CD4-positive, alpha-beta T cell treated with Interleukin-17A for 1 hour (primary cell): ENCODE measurements at places on chromosomes 2 and 18.

DNA sequence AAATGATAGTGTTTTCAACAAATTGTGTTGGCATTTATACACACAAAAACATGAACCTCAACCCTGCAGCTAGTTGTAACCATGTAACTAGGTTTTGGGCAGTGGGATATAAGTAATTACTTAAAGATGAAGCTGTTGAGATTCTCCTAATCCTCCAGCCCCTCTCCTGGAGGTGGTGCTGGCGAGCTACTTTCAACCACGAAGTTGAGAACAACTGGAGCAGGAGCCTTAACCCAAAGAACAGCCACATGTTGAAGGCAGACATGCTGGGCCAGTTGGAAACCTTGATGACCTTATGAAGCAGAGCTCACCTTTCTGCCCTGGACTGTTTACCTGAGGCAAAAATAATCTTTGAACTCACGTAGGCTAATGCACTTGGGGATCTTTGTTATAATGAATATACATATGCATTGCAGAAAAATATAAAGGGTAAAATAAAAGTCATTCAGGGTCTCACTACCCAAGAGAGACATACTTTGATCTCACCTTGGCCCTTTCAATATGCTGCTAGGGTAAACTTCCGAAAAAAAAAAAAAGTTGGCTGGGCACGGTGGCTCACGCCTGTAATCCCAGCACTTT, 89.6 kb upstream of the NPAS2 start:
- DNase-seq: peak; percentile 35

DNA sequence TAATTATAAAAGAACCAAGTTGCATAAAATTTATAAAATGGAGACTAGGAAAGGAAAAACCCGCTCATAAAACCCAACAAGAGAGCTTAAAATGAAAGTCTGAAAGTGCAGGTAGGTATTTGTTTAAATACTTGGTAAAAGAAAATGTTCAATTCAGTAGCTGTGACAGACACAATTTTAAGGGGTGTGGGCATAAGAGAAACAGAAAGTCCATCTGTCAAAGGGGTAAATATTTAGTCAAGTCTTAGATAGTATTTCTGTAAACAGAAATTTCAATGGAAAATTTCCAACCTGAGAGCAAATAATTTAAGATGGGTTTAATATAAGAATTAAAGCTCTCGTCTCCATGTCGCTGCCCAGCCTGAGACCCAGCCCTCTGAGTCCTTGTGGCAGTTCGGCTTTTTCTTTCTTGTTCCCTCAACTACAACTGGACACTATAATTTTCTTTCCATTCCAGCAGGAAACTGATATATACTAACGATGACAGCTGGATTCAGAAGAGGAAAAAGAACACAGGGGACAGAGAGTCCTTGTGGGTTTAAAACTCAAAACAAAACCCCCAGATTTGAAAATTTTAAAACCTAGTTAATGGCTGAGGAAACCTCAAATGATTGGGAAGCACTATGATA, 88.0 kb upstream of the ZFP36L2 start:
- DNase-seq: no peak

GRCh38 chr18:42780171-42780570, 335.3 kb downstream of the RIT2 start:
- DNase-seq: no peak

- no peak for DNase-seq
Observed at GRCh38 chr2:10548626-10549025, 100.5 kb upstream of the ODC1 start.

DNA sequence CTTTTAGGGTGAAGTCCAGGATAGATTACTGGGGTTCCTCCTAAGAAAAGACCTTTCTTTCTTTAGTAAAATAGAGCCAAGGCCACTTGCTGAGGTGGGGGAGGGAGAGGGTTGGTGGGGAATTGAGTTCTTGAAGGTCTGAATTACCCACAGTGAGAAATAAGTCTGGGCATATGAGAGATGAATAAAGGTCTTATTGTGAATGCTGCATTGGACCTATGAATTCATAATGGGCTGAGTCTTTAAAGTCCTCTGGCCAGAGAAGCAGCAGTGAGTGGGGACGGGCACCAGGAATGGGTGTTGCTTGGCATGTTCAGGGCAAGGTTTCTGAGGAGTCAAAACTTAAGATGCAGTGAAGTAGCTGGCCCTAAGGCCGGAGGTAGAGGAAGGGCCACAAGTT, 10.5 kb downstream of the MAPRE3 start:
- no peak for DNase-seq

DNA sequence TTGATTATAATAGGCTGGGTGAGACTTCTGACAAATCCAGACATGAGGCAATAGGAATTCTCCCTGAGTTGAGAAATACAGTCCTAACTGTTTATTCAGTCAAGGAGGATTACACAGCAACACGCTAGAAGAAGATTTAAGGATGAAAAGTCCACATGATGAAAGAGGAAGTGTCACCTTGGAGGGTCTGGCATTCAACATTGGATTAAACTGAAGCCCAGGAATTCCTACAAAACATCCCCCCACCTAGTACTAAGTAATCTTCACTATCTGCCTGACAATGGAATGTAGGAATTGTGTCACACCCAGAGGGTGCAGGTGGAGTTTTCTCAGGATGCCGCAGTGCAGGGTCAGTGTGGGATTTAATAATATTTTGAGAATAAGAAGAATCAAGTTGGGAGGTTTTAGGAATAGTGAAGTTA, 142.4 kb downstream of the SOCS6 start:
- no peak for DNase-seq

- DNase-seq: no peak
Observed at GRCh38 chr2:130985831-130986649, 107.2 kb downstream of the FAM168B start.

DNA sequence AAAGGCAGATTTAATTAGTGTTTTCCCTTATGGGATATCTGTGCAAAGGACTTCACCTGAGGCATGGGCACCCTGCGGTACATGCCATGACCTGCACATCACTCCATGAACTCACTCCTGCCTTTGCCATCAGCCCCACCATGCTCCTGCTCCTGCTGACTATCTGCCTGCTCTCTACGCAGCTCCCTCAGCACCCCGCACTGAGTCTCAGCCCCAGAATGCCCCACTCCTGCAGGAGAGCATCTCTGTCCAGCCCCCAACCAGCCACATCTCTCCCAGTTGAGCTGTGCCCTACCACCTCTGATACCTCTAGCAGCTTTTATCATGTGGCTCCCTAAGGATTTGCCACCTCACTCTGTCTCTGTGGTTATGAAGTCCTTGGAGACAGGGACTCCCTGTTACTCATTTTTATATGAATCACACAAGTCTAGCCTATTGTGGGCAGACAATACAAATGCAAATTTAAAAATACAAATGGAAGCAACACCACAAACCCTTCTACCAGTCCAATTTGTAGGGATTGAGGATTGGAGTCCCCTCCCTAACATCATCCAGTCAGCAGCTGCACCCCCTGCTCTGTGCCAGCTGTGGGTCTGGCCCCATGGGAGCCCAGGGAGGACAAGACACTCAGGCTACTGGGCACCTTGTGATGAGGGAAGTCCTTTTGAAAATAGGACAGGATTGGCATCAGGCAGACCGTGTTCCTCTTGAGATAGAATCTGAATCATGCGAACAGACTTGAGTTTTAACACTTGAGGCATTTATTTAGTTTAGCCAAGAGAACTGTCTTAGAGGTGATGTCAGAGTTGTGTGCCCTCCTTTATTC, 689.6 kb upstream of the HS6ST1 start:
- no peak for DNase-seq

- DNase-seq: no peak
Observed at GRCh38 chr2:241339839-241340630, 16.1 kb upstream of the FARP2 start.

- DNase-seq: no peak
Observed at GRCh38 chr2:23381485-23381884, 3.5 kb upstream of the KLHL29 start.

- DNase-seq: no peak
Observed at GRCh38 chr2:182618672-182619079, 97.4 kb upstream of the DNAJC10 start.

DNA sequence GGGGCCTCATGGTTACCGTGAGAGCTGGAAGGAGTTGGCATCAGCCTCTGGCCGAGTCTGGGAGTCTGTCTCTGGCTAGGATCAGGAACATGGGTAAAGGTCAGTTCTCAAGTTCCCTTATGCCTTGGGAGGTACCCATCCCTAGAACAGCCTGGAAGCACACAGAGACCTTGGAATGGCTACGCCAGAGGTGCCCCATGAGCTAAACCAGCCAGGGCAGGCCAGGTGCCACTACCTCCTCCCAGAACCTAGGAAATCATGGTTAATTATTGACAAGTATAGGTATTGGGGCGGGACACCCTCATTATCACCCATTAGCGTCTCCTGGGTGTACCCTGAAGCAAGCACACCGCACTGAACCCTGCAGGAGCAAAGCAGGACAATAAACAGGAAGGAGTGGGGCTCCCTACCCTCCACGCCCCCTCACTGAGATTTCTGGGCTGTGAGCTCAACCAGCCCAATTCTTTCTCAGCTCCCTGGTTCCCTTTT, 3.0 kb upstream of the ASPRV1 start:
- no peak for DNase-seq

DNA sequence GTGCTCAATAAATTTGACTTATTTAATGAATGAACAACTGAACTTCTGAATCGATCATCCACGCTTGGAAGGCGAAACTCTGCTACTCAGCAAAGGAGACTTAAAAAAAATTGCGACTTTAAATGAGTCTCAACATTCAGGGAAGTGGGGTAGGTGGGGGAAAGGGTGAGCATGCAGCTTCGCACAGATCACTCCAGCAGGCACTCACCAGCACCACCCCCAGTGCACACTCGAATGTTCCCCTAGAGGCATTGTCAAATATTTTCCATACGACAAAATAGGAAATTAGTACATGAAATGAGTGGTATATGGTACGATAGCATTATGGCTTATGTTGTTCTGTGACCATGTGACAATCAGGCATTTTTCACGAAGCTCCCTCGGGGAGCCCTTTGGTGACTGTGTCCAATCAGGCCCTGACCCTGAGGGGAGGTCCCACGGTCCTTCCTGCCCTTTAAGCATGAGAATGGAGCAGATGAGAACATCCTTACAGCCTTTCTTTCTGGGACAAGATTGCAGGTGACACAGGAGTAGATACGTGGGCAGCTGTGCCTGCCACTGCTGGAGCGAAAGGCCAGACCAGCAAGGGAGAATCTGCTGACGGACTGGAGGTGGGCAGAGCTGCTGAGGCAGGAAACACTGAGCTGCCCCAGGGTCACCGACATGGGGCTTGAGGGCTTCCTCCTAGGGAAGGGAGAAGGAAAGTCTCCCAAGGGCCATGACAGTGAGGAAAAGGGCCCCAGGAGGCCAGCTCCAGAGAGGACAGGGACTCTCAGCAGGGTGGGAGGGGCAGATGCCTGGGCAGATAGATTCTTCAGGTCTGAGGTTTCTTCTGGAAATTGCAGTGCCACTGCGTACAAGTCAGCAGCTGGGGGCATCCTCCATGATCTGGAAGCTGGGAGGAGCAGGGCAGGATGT, 101.3 kb upstream of the ID2 start:
- DNase-seq: no peak

GRCh38 chr2:105961599-105962146, 217.0 kb downstream of the NCK2 start:
- DNase-seq: no peak

DNA sequence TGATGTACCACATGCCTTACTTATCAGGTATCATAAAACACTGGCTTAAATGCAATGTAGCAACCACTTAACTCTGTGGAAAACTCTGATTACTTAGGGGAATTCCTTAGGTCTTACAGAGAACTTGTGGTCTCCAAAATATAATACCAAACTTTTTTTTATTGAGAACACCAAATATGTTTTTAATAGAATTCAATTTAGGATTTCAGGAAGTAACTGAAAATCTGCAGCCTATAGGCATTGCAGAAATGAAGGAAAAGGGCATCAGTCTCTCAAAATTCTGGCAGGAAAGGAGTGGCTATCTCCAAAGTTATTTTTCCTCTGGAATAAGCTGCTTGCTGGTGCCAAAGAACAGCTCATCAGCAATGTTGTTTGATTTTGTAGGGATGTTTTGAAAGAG, 105.3 kb upstream of the UGP2 start:
- DNase-seq: no peak

DNA sequence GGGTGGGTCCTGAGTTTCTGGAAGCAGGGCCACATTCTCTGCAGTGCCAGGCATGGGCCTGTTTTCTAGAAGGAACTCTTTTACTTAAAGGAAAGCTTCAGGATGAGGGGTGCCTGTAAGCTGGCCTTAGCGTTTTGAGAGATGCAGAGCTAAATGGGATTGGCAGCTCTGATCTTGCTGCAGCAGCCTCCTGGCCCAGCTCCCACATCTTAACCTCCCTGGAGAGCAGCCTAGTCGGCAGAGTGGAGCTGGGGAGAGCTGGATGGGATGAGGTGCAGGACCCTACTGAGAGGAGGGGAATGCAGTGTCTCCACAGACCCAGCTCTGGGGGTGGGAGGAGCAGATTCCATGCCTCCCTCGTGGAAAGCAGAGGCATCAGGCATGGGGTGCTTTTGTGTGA, 52.0 kb downstream of the TMEM17 start:
- no peak for DNase-seq

GRCh38 chr2:24336811-24337210, 23.5 kb downstream of the ITSN2 start:
- no peak for DNase-seq

- no peak for DNase-seq
Observed at GRCh38 chr2:44549856-44550255, 188.1 kb downstream of the CAMKMT start.

DNA sequence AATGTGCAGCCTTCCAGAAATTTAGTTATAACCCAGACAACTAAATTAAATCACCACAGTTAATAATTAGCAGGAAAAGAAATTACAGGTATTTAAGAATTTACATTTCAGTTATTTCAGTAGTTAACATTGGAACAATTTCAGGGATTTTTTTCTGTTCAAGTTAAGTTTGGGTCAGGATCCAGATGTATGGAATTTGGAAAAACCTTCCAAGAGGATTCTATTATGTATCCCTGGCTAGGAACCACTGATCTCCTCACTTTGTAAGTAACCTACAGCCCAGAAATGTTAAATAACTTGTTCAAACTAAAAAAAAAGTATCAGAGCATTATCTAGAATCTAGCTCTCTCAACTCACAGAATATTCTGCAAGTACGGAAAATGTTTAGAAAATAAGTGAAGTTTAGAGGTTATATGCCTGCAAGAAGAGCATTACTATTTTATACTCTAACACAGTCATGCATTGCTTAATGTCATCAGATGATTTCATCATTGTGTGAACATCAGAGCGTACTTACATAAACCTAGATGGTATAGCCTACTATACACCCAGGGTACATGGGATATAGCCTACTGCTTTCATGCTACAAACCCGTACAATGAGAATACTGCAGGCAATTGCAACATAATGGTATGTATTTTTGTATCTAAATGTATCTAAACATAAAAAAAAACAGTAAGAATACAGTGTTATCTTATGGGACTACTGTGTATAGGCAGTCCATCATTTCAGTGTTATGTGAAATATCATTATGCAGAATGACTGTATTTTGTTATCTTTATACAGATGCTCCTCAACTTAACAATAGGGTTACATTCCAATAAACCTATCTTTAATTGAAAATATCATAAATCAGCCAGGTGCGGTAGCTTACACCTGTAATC, 6.1 kb downstream of the NCKAP1 start:
- no peak for DNase-seq

GRCh38 chr2:27802547-27802946, 31.0 kb downstream of the MRPL33 start:
- DNase-seq: no peak
